PC-9 (cell line): ENCODE measurements at places on chromosomes 16 and 17.

- no peak for DNase-seq
Observed at GRCh38 chr16:47198180-47198575, 54.4 kb upstream of the NETO2 start.

DNA sequence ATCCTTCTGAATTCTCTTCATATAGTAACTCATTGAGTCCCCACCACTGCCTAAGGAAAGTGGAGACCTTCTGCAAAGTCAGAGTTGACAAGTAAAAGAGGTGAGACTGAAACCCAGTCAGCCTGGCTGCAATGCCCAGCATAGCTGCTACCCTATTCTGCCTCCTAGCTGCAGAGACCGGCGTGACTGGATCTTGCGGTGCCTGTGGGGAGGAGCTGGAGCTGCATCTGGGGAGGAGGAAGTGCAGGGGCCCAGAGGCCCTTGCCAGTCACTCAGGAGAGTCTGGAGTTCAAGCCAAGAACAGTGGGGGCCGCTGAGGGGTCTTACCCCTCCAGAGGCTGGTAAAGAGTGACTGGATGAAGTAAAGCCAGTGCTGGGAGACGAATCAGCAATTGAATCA, 35.0 kb upstream of the ZNF423 start:
- DNase-seq, result no peak

DNA sequence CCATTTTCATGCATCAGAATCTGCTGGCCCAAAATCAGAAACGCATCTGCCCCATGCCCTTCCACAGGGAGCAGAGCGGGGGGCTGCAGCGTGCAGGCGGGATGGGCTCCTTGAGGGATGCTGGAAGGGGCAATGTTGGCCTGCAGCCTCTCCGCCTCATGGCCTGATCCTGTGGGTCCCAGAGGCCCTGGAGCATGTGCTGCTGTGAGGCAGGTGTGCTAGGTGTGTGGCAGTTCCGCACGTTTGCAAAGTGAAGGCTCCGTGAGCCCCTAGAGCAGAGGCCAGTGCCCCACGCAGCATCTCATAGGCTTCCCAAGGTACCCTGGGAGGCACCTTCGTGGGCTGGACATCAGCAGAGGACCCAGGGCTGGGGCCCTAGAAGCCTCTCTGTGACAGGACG, 36.4 kb upstream of the CDH15 start:
- DNase-seq, result no peak

DNA sequence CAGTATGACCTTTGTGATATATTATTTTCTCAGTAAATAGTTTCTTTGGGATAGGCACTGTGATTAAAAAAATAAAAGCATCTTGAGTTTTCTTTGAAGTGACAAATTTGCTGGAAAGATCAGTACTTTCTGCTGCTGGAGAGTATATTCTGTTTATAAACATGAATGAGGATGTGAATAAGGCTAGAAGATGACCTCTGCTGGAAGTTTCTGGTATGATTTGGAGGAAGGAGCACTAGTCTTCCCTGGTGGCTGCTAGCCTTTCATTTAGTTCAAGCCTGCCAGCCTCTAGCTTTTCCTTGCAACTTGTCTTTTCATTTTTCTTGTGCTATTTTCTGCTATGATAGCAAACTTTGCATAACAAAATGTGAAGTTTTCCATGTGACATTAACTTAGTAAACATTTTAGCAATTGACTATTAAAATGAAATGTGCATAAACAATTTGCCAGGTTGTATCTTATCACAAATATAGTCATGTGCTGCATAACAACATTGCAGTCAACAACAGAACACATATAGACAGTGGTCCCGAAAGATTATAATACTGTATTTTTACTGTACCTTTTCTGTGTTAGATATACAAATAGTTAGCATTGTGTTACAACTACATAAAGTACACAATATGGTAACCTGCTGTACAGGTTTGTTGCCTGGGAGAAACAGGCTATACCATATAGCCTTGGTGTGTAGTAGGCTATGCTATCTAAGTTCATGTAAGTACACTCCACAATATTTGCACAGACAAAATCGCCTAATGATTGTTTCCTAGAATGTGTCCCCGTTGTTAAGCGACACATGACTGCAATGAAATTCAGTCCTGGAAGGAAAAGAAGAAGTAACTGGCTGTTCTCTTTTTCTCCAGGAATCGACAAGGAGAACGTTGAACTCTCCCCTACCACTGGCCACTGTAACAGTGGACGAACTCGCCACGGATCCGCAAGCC, 18.1 kb upstream of the RAB11FIP4 start:
- no peak for DNase-seq

- DNase-seq, result no peak
Observed at GRCh38 chr17:30378241-30378824, 394 bp upstream of the CPD start.

- DNase-seq, result no peak
Observed at GRCh38 chr17:48030531-48030930, 7.1 kb downstream of the COPZ2 start.

- DNase-seq, result no peak
Observed at GRCh38 chr16:11204513-11205047, 51.4 kb downstream of the SOCS1 start.

DNA sequence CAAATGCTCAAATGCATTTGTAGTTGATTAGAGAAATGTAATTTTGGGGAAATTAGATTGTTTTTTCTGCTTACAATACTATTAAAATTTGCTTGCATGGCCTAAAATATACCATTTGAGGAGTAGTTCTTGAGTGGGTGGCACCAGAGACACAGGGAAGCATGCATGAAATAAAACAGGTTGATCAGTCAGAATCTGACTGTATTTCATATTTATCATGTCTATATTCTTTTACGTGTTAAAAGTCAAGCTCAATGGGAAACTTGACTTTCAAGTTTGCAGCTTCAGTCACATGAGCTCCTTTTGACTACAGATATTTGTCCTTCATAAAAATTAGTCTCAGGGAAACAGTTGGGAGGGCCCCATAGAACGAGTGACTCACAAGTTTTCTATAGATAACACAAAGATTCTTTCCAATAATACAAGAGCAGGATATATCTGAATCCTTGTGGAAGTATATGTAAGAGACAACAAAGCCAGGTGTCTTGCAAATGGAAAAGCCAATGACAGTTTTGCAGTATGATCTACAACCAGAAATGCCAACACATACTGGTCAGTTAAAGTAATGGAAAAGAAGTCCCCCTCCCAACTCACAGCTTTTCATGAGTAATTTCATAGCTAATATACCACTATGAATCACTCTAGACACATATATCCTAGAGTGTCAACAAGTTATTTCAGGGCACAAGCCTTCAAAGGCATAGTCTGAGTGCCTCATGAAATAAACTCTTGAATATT, 42.2 kb upstream of the CORO6 start:
- DNase-seq, result peak; percentile 15

- DNase-seq, result no peak
Observed at GRCh38 chr17:13076905-13077304, 59.1 kb upstream of the ELAC2 start.

DNA sequence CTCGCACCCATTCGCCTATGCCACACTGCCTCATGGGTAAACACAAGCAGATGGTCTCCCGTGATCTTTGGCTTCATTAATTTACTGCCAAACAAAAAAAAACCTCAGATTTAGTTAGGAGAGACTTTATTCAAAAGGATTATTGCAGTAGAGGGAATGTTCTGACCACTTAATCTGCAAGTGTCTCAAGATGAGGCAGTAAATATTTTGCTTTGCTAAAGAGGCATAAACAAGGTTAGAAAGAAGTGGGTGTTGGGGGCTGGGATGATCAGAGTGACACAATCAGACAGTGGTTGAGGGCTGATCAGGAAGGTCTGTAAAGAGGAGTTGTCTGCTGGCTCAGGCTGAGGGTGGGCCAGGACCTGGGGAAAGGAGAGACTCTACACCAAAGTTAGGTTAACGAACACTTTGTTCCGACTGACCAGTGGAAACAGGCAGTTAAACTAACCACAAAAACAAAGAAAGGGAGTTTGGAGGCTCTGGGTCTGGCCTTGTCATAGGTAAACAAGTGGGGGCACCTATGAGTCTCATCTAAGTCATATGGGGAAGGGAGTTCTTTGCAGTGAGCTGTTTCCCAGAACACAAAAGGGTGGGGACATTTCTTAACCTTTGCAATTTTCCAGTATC, 28.5 kb downstream of the HSD17B2 start:
- DNase-seq, result no peak

DNA sequence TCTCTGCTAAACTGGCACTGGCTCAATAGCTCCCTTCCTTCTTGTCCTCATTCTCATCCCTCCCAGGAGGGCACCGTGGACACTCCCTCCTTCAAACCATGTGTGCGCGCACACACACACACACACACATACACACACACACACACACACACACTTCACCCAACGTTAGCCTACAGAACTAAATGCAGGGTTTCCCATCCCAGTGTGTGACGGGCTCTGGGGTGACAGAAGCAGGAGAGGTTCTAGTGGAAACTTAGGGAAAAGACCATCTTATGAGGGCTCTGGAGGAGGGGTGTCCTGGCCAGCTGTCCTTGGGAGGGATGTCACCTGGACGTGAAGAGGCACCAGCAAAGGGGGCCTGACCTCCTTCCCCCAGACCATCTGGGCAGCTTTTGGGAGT, 19.7 kb downstream of the OSBPL7 start:
- DNase-seq, result no peak

GRCh38 chr16:11314309-11314894, 30.9 kb upstream of the RMI2 start:
- no peak for DNase-seq

DNA sequence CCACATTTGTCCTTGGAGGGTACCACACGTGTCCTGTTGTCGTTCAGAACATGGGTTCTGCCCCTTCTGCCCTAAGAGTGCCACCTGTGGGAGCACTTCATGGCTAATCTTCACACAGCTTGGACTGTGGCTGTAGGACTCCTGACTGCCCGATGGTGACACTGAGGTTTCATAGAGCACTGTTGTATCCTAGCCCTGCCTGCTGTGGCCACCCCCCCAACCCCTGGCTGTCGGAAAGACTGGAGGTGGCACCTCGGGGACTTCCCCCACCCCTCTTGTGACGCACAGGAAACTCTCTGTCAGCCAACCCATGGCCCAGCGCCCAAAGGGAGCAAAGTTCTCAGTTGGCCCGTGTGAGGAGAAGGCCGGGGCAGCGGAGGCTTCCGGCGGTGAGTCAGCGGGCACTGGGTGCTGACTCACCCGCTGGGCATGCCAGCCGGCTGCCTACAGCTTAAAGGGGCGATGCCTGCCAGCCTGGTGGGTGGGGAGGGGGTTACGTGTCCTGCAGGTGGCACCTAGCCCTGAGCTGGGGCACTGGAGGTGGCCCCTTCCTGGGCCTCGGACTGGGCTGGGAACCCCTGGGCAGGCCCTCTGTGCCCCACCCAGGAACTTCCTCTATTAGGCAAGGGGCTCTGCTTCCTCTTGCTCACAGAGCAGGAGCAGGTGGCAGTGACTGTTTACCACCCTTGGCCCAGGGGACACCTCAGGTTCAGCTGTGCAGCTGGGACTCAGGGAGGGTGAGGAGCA, 3.4 kb downstream of the MAP2K3 start:
- DNase-seq, result peak; percentile 96

DNA sequence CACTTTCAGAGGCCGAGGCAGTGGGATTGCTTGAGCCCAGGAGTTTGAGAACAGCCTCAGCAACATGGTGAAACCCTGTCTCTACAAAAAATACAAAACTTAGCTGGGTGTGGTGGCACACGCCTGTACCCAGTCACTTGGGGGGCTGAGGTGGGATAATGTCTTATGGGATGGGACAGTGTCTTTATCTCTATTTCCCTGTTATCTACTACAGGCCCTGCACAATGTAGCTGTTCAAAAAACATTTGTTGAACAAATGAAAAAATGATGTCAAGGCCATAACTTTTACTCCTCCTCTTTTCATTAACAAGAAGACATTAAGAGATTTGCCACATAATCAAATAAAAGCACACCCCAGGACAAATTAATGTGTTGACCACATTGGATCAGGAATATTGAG, 13.8 kb downstream of the TUBG1 start:
- DNase-seq, result no peak
